ENCODE measurements at places on chromosomes 7 and 10.

- DNase-seq = no peak
These were observed 43.7 kb downstream of the UNC5B start for GRCh38 chr10:71255808-71256660.

DNA sequence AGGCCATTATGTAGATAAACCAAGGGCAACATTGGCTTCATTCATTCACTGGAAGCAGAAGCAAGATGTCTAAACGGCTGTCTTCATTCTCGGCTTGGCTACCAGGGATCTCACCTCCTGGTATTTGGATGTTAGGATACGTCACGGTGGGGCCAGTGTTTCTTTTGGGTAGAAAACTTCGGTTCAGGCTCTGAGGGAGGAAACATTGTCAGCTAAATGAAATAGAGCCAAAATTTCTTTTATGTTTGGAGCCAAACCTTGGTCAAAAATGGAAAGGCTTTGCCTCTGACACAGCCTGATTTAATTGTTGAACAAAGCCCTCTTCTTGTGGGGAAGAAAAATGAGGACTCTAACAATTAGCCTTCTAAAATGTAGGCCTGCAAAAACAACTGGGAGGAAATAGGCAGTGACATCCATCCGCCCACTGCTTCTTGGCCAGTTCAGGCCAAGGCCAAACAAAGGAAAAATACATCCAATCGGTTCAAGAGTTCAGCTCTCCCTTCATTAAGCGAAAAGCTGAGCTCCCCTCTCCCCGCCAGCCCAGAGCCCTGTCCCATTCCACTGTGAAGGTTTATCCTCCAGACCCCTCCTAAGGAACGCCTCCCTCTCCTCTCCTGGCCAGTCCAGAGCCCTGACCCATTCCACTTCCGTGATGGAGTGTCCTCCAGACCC, 44.4 kb downstream of the PFKFB3 start:
- no peak for DNase-seq

GRCh38 chr10:45144326-45145070, 143.8 kb downstream of the ZNF22 start:
- DNase-seq = no peak

GRCh38 chr7:152851326-152851725, 91.8 kb downstream of the ACTR3B start:
- no peak for DNase-seq

DNA sequence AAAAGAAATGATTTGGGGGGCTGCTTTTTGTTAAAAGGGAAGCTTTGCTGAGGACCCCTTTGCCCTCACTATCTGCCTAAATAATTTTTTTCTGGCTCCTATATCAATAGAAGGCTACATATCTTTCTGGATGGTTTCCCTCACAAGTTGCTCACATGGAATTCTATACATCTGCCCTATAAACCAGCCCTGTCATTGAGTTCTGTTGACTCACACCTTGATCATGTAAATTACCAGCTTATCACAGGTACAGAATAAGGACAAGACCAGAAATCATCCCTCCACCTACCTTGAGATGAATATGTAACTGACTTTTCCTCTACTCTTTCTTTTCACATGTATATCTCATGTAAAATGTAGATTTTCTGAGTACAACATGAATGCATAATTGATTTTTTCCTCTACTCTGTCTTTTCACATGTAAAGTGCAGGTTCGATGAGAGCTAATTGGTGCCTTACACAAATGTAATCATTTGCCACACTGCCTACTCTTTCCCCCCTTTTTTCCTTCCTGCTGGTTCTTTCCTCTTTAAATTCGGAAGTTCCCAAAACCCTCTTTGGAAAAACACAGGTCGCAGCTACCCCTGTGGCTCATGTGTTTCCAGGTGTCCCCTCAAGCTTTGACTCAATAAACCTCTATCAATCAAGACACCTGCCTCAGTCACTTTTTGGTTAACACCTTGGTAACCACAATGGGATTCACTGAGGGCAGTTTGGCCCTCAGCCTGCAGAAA, 12.5 kb downstream of the CYP3A43 start:
- no peak for DNase-seq

DNA sequence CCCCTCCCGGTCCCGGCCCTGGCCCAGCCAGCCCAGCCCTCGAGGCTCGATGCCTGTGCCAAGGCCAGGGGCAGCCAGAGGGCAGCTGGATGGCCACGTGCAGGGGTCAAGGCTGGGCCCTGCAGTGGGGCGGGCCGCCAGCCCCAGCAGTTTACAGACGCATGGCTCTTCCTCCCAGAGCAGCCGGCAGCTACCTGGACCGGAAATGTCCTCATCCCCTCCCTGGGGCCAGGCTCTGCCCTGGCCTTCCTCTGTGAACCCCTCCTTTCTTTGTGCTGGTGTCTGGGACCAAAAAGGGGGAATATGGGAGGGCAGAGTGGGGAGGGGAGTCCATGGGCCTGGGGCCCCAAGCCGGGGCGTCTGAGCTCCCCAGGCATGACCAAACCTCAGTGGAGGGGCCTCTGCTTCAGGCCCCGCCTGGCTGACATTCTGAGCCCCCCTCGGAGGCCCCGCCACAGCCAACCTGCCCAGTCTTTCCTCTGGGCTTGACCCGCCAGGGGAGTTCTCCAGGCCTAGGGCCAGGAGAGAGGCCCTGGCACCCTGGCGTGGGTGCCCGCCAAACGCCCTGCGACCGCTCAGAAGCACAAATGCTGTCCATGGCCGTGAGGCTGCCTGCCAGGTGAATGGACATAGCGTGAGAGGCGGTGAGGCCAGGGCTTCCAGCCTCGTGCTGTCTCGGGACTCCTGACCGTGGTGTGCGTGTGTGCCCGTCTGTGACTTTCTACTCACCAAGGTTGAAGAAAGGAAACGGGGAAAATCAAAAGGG, 24.7 kb upstream of the AMZ1 start:
- DNase-seq = no peak

DNA sequence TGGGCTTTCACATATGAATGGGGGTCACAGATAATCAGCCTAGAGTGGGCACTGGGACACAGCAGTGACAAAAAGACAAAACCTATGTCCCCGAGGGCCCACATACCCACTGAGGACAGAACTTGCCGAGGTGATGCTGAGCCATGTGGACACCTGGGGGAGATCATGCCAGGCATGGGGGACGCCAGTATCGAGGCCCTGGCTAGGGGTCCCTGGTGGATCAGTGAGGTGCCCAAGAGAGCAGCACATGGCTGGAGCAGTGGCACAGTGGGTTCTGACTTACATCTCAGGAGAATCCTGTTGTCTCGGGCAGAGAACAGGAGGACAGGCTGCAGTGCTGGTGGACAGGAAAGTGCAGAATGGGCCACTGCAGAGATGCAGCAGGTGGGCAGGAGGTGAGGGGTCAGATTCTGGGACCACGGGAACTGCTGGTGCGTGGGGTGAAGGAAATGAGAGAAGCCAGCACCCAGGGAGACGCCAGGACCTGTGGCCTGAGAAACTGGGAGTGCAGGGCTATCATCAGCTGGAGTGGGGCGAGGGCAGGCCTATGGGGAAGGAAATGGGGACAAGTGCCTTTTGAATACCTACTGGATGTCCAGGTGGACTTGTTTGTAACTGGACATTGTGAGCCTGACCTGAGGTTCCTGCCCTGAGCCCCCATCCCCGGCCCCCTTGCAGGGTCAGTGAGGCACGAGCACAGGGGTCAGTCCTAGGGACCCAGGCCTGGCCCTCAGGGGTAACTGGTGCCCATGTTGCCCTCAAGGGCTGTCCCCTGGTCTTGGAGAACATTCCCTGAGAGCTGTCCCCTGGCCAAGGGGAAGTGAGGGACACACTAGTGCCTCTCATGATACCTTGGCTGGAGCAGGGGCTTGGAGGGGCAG, 91.2 kb upstream of the RET start:
- DNase-seq = no peak

- DNase-seq = no peak
These were observed 11.5 kb upstream of the GALNT11 start for GRCh38 chr7:152013974-152014373.

GRCh38 chr7:153934629-153935028, 117.6 kb upstream of the DPP6 start:
- no peak for DNase-seq

DNA sequence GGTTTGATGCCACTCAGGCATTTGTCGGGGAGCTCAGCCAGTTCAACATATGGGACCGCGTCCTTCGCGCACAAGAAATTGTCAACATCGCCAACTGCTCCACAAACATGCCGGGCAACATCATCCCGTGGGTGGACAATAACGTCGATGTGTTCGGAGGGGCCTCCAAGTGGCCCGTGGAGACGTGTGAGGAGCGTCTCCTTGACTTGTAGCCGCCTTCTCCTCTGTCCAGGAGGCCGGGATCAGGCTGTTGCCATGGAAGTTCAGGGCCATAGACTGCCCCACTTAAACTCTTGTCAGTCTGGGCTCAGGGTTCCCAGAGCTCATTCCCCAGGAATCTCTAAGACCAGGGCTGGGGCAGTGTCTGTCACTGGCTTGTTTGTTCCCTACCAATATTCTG, 11.3 kb downstream of the NPTX2 start:
- DNase-seq = no peak

- peak; percentile 5 for DNase-seq
These were observed 1002.9 kb upstream of the KCND2 start for GRCh38 chr7:119270045-119270464.

DNA sequence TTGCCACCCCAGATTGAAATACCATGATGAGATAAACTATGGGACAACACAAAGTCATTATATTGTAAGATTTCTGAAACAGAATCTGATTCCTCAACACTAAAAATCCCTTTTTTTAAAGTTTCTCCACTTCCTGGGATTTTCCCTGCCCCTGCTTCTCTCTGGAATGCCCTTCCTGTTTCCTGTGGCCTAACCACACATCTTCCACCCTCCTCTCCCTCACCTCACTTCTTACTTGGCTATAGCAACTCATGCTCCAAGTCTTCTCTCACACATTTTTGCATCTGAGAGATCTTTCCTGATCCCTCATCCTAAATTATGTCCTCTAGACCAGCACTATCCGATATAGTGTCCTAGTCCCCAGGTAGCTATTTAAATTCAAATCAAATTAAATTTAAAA, 4.1 kb upstream of the RELN start:
- DNase-seq = no peak

DNA sequence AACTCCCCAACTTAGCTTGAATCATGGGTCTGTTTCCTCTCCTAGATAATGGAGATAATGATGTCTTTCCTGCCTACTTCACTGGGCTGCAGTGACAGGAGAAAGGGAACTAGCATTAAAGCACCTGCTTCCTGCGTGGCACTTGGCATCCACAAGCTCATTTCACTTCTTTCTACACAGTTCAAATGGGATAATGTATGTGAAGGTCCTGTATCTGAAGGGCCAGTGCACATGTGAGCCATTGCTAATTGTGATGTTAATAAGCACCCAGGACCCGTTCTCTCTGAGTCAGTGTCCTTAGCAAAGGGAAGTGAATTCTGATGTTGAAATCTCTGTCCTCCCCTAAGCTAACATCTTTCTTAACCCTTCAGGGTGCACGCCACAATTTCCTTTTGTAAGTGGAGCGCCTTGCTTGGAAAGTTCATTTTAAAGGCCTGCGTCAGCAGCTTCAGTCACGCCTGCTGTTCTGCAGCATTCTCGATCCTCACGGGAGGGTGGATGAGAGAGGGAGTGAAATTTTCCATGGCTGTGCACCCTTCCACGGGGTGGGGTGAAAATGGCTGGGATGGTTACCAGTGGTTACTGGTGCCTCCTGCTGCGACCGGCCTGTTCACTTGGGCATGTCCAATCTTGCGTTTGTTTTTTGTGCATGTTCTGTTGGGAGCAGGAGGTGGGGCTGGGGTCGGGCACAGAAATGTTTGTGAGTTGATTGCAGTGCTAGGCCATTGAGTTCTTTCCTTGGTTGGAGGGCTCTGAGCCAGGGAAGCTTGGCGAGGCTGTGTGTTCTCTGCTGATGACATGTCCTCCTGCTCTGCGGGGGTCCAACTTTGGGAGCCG, 59.2 kb downstream of the HK1 start:
- no peak for DNase-seq

DNA sequence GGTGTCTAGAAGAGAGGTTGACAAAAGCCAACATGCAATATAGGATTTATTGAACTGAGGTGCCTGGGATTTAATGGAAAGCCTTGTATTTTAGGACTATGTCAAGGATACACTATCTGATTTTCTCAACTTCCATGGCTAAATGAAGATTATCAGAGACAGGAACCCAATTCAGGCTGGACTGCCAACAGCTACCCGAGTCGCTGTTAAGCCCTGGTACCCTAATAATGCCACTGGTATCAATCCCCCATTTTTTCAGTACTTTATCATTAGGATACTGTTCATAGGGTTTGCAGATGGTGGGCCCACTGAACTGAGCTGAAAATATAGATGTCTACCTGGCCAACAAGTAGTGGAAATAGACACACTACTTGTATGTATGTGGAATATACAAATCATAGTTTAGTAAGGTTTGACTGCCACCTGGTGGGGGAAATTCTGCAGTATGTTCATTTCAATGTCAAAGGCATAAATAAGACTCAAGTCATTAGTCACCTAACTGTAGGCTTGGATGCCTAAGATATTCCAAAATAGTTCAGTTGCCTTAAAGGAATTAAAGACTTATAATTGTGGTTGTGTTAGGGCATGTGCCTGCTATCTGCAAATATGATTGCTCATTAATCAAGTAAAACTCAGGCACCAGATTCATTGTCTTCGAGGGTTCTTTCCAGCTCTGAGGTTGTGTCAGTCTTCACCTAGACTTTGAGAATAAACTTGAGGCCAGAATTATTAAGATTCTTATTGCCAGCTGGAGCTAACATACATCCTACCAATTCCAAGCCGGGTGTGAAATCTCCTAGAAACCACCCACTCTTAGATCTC, 34.1 kb upstream of the NOBOX start:
- peak; percentile 28 for DNase-seq

DNA sequence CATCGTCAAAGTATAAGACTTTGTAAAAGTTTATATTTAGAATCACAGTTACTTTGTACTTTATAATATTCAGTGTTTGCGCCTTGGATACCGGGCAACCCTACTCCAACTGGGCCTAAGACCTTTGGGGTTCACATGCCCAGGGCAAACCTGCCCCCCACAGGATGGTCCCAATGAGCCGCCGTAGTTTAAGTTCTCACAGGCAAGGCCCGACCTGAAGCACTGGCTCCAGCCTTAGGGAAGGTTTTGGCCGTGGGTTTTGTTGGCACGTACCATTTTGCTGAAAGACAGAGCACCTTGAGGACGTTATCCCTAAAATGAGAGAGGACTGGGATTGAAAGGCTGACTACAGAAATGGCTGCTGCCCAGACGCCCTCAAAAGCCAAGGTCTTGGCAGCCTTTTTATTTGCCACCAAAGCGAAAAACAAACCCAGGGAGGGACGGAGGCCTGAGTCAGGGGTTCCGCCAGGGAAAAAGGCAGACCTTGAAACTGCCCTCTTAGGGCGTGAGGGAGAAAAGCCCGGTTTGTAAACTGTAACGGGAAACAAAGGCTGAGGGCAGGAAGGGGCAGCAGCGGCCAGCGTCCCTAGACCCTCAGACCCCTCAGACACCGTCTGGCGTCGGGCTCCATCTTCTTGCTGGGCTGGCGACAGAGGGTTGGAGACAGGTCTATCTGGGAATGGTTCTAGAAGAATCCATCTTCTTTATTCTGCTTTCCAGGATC, at the start of gene CCDC172:
TSS of gene CCDC172 (plus strand) at position 222 of the 724 bp plus-strand sequence. CDS start 564 bp downstream, outside the sequence.
- DNase-seq = no peak

DNA sequence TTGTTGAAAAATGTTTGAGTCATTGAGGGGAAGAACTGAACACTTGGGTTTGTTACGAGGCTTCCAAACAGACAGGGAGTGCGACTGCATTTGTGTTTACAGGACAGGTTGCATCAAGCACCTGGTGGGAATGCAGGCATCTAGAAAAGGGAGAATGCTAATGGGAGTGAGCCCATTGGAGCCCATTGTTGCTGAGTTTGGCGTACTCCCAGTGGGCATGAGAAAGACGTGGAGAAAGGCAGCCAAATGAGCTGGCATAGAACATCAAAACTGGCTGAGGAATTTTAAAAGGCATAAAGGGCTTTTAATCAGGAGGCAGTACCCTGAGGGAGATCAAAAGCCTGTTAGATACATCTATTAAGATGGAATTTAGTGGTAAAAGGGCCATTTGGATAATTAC, 171.6 kb upstream of the NPSR1 start:
- DNase-seq = no peak

- DNase-seq = no peak
These were observed 147.9 kb upstream of the FAM20C start for GRCh38 chr7:44541-44896.
